ENCODE measurements at places on chromosomes 3 and 15.

DNA sequence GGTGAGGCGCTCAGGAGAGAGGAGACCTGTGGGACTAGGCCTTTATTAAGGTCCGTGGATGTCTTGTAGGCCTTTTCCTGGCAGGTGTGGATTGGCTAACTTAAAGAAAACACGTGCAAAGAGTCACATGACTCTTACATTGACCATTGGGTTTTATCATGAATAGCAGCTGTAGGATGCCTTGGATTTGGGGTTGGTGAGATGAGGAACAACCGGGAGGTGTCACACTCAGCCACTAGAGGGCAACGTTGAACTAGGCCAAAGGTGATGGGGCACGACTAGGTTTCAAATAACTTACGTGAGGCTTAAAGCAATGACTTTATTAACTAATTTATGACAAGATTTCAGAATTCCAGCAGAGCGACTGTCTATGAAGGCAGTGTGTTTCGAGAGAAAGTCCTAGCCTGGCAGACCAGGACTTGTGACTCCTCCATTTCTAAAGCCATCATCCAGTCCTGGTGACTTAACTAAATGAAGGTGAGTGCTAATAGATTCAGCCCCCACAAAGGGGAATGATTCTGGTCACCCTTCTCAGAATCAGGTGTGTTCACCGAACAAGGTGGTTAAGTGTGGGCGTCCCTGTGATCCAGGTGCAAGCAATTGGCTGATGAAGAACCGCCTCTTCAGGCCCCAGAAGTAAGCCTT, 345.6 kb downstream of the MCTP2 start:
- no peak for DNase-seq

- no peak for DNase-seq
Measured at GRCh38 chr3:46378426-46378942, 7.7 kb downstream of the CCR5 start.

DNA sequence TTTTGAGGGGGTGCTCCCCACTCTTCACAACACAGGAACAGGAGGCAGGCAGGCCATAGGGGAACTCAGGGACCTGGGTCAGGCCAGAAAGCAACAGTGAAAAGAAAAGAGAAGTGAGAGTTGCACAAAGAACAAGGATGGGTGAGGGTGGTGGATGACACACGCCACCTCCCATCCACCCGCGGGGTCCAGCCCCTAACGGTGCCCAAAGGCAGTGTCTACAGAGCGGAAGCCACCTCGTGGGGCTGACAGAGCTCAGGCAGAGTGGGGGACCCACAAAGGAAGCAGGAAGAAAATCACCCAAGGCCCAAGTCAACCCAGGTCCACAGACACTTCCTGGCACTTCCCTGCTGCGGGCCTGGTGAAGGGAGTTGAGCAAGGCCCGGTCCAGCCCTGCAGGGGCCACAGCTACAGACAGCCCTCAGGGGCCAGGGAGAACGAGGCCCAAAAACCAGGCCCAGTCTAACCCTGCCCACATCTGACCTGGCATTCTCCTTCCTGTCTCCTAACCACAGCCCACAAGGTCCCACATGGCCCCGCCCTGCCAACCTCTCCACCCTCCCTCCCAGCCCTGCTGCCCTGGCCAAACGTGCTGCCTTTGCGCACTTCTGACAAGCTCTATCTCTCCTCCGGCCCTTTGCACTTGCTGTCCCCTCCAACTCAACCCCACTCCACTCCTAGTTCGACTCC, 5.9 kb downstream of the NUP210 start:
- no peak for DNase-seq

DNA sequence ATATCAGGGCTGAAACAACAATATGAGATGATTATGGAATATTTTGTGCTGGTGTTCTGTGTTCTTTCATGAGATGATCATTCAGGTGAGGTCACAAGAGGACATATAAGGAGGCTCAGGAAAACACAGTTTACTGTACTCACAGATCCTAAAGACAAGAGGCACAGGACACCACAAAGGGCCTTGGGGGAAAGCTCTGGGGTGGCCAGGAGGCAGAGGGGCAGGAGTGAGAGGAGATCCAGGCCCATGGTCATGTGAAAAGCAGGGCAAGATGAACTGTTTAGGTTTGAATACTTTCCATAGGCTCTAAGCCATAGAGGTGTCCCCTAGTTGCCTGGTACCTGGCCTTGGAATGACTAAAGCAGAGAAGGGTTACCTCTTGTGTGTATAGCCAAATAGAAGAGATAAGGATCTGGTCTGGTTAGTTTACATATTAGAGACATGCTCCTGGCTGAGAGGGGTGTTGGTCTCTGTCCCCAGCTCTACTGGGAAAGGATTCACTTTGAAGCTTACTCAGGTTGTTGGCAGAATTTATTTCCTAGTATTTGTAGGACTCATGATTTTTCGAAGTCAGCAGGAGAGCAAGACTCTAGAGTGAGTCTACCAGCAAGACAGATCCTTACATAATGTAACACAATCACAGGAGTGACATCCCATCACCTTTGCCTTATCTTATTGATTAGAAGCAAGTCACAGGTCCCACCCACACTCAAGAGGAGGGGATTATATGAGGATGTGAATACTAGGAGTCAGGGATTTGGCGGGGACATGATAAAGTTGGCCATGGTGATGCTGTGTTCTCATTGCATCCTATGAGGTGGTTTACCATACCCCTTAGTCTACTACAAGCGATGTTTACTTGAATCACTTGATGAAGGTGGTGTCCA, 11.3 kb upstream of the TM4SF1 start:
- DNase-seq = no peak

GRCh38 chr3:77321646-77322045, 281.7 kb downstream of the ROBO2 start:
- no peak for DNase-seq

DNA sequence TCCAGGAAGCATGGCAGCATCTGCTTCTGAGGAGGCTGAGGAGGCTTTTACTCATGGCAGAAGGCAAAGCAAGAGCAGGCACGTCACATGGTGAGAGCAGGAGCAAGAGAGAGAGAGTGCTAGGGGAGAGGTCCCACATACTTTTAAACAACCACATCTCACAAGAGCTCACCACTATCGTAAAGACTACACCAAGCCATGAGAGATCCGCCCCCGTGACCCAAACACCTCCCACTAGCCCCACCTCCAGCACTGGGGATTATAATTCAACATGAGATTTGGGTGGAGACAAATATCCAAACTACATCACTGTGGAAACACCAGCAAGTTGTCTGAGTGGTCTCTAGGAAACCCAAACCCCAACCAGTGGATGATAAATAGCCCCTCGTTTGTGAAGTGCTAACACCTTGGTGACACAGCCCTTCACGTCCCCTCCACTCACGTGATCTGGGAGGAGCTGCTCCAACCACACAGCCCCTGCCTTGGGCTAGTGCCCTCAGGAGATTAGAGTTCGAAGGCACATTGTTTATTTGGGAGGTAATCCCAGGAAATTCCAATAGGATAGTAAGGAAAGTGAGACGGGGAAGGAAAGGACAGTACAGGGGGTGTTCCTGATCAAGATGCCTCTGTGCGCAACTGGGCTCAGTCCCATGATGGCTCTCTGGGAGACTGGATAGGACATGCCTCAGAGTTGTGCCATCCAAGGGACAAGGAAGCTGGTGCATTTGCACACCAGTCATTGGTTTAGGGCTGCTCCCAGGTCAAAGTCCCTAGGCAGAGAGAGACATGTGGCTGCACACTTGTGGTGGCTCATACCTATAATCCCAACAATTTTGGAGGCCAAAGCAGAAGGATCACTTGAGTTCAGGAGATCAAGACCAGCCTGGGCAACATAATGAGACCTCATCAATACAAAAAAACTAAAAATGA, 80.6 kb upstream of the CTNNB1 start:
- DNase-seq = no peak

DNA sequence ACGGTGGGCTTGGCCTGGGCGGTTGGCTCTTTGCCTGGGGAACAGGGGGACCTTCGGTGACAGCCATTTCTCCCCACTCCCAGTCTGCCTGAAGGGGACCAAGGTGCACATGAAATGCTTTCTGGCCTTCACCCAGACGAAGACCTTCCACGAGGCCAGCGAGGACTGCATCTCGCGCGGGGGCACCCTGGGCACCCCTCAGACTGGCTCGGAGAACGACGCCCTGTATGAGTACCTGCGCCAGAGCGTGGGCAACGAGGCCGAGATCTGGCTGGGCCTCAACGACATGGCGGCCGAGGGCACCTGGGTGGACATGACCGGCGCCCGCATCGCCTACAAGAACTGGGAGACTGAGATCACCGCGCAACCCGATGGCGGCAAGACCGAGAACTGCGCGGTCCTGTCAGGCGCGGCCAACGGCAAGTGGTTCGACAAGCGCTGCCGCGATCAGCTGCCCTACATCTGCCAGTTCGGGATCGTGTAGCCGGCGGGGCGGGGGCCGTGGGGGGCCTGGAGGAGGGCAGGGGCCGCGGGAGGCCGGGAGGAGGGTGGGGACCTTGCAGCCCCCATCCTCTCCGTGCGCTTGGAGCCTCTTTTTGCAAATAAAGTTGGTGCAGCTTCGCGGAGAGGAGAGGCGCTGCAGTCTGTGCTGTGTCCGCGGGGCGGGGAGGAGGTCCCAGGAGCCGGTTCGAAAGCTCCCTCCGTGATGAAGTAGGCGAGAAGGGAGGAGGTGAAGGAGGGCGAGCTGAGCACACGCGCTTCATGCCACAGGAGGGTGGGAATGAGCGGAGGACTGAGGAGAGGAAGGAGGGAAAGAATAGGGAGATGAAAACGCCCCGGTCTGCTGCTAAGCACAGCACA, 9.6 kb downstream of the CLEC3B start:
- DNase-seq = no peak

- DNase-seq = no peak
Measured at GRCh38 chr3:141352262-141352984, 15.9 kb upstream of the ZBTB38 start.

DNA sequence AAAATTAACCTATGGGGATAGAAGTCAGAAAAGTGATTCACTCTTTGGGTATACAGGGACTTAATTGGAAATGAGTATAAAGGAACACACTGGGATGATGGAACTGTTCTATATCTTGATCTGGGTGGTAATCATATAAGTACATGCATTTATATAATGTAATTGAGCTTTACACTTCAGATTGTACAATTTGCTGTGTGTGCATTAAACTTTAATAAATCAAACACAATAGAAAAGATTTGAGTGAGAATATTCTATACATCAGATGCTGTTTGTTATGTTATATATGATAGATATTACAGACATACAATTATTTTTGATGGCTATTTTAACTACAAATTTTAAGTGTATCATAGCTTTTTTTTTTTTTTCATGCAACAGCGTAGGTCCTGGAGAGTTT, 860.2 kb upstream of the ARPP21 start:
- no peak for DNase-seq

DNA sequence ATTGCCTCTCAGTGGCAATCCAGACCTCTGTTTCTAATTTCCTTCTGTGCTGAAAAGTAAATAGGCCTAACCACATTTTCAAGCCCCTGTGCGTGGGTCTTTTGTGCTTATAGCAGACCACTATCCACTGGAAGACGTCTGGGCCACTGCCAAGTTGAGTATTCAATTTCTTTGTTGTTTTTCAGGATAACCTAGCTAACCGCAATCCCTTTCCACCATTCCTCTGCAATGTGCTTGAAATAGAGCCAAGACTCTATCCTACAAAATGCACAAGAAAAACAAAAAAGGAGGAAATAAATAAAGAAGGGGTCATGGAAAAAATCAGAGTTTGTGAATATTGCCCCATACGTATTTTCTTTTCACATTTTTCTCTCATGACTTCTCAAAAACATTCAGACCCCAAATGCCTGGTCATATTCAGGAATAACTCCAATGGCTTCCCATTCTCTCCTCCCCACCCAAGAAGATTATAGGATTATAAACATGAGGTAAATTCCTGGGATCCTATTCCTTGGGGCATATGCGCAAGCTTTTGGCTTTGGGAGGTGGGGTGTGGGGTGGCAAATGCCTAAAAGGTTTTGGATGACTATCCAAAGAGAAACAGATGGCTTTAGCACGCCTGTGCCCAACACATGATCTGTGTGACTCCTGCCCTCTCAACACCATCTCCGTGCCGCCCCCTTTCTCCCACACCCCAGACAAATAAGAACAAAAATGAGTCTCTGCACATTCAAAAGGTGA, 217.9 kb upstream of the THBS1 start:
- no peak for DNase-seq

DNA sequence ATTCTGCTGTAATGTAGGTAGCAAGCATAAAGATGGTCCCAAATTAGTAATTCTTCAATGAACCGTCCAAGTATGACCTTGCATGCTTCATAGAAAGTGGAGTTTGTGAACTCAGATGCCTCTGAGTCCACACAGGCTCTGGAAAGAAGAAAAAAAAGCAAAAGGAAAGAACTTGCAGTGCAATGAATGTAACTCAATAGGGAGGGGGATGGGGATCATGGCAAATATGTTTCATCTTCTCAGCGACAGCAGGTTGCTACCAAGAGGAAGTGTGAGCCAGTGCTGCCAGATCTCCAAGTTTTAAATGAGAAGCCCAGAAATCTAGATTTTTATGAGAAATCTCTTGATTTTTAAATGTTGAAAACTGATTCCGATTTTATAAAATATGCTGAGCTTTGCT, 50.3 kb downstream of the IL20RB start:
- DNase-seq = no peak

- DNase-seq = no peak
Measured at GRCh38 chr3:119534296-119534695, 25.1 kb downstream of the CD80 start.

DNA sequence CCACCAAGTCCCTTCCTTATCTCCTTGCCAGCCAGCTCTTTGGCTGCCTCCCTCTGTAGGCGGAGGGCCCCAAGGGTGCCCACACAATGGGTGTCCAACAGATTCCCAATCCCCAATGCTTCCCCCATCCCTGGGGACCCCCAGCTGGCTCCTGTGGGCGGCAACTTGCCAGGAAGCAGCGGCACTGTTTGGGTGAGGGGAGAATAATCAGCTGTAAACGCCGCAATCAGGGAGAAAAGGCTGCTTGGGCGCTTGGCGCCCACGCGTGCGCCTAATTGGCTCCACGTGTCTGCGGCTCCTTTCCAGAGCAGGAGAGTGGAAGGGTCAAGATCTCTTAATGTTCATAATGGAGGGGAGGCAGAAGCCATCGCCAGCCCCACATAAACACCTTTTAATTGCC, 67.9 kb upstream of the TMEM115 start:
- no peak for DNase-seq

- no peak for DNase-seq
Measured at GRCh38 chr15:63075015-63075983, 32.8 kb downstream of the TPM1 start.

DNA sequence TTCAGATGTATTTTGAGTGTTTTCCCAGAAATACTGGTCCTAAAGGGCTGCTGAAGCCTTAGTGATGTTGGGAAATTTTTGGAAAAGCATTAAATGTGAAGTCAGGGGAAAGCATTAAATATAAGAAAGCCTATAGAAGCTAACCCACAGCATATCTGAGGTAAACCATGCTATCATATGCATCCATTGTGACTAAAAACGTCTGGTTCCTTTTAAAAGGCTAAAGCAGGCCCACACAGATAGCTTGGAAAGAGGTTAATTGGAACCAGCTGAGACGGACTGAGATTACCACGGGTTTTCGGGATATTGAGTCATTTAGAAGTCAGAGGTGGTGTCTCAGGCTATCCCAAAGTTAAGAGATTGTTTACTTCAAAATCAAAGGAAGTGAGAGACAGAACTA, 78.2 kb downstream of the CYP19A1 start:
- DNase-seq = no peak
